ENCODE measurements at places on chromosomes 7 and 10.
A peak's percentile ranks its signal among the peaks of the same experiment; 100 is the strongest.

DNA sequence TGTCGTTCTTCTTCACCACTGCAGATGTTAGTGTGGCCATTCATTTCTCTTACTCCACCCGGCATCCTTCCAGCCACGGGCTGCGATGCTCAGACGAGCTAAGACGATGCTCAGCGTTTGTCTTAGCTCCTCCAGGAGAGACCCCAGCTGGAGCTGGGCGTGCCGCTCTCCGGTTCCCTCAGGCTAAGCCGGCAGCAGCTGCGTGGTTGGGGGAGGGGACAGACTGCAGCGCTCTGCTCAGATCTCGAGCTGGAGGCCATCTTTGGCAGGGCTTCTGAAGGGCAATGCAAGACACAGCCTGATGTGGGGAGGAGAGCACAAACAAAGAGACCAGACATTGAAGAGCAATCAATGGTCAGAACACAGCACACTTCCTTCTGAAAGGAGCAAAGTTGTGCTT is 4.8 kb downstream of the INA start:
- no peak for DNase-seq
- peaks cover 22% of the 10 kb centered on the region for H3K27me3 ChIP-seq
- no peak overlapping the region for H3K4me3 ChIP-seq
- H3K4me1 ChIP-seq = peaks cover 17% of the 10 kb centered on the region

DNA sequence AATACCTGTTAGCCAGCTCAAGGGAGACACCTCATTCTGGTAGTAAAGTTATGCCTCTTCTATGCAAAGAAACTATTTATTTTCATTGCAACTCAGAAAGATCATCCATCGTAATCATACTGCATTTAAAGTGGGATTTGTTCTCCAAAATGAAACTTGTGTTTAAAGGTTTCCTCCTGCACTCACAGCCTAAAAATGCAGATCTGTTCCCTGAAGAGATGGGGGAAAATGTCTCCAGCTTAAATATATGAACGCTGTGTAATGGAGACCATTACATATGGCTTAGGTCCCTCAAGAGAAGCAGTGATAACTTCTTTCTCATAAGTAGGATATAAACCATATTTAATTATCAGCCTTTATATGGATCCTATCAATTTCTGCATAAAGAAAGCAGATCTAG is 665.1 kb downstream of the KCNMA1 start:
- H3K27me3 ChIP-seq = no peaks in the 10 kb centered on the region
- DNase-seq = no peak
- no peak overlapping the region for H3K27ac ChIP-seq
- H3K4me3 ChIP-seq = no peak overlapping the region
- no peaks in the 10 kb centered on the region for H3K4me1 ChIP-seq

GRCh38 chr10:6151087-6151977 is 51.4 kb upstream of the PFKFB3 start:
- H3K4me3 ChIP-seq = no peak overlapping the region
- H3K27me3 ChIP-seq = no peaks in the 10 kb centered on the region
- peak; percentile 64 for DNase-seq
- H3K36me3 ChIP-seq = peaks cover 9% of the 10 kb centered on the region
- peaks cover 43% of the 10 kb centered on the region for H3K4me1 ChIP-seq
- peak overlapping the region; percentile 82 for H3K27ac ChIP-seq

DNA sequence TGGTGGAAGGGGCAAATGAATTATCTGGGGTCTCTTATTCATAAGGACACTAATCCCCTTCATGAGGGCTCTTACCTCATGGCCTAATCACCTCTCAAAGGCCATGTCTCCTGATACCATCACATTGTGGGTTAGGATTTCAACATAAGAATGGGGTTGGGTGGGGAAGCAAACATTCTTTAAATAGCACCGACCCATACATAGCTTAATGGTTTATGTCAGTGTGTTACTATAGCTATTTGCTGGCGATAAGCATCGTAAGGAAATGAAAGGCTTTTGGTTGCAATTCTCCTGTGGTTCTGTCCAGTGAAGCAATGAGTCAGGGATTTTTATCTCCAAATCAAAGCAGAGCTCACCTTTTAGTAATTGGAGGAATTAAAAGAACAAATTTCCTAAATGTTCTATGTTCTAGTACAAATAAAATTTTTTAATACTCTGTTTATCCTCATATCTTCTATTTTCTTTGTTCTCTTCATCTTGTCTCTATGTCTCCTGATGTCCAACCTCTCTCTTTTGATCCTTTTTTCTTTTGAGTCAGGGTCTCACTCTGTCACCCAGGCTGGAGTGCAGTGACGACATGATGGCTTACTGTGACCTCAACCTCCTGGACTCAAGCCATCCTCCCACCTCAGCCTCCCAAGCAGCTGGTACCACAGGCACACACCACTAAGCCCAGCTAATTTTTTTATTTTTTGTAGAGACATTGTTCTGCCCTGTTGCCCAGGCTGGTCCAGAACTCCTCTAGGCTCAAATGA is 57.0 kb upstream of the GLCCI1 start:
- no peak for DNase-seq
- no peak overlapping the region for H3K4me3 ChIP-seq
- no peaks in the 10 kb centered on the region for H3K36me3 ChIP-seq
- H3K27me3 ChIP-seq = no peaks in the 10 kb centered on the region
- no peaks in the 10 kb centered on the region for H3K4me1 ChIP-seq

- no peaks in the 10 kb centered on the region for H3K36me3 ChIP-seq
- DNase-seq = no peak
- no peaks in the 10 kb centered on the region for H3K4me1 ChIP-seq
- H3K27ac ChIP-seq = no peak overlapping the region
- no peaks in the 10 kb centered on the region for H3K27me3 ChIP-seq
Observed at GRCh38 chr10:77301305-77301730, 336.3 kb downstream of the KCNMA1 start.
